Activated CD4-positive, alpha-beta T cell treated with anti-CD3 and anti-CD28 coated beads for 36 hours (primary cell): ENCODE measurements at places on chromosomes 1 and 21. TPM values are rescaled to one million over a fixed set of nuclear protein-coding genes. Genes with fewer than 3 reads are reported as not detected.

DNA sequence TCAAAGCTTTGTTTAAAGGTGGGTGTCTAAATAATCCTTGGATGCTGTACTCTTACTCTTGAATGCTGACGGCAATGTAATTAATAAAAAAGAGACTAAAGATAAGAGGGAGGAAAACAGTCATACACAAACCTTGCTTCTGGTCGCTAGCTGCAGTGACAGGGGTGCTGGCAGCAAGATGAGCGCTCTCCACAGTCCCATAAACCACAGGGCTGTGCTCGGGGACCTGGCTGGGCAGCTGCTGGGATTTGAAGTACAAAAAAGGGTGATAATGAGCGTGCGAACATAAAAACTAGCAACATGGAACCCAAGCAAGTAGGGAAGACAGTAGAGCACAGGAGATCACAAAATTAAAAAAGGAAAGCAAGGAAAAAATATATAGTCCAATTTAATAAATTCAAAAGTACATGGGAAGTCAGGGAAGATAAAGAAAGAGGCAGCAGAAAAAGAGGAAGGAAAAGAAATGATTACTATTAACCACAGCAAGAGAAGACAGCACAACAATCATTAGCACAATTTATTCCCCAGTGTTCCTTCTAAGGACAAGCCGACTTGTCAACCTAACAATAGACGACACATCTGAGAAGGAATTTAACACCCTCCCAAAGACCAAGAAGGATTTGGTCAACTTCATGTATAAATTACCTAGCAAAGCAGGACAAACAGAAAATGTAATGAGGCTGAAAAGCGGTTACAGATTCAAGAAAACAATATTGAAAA is 162.9 kb upstream of the HP1BP3 start:
- no peak for DNase-seq

DNA sequence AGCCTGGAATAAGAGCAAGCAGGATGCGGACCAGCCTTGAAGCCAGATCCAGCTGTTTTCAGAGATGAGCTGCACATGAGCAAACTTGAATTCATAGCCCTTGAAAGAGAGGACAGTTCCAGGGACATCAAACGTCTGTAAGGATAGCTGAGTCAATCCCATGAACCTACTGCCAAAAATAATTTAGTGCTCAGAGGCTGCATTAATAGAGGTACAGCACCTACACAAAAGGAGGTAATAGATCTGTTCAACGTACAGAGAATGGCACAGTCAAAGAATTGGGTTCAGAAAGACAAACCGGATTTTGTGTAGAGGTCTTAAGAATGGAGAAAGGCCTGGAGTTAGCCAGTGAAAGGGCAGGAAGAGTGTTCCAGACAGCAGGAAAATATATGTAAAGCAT is 110.8 kb upstream of the ZC3H12A start:
- DNase-seq, result no peak

DNA sequence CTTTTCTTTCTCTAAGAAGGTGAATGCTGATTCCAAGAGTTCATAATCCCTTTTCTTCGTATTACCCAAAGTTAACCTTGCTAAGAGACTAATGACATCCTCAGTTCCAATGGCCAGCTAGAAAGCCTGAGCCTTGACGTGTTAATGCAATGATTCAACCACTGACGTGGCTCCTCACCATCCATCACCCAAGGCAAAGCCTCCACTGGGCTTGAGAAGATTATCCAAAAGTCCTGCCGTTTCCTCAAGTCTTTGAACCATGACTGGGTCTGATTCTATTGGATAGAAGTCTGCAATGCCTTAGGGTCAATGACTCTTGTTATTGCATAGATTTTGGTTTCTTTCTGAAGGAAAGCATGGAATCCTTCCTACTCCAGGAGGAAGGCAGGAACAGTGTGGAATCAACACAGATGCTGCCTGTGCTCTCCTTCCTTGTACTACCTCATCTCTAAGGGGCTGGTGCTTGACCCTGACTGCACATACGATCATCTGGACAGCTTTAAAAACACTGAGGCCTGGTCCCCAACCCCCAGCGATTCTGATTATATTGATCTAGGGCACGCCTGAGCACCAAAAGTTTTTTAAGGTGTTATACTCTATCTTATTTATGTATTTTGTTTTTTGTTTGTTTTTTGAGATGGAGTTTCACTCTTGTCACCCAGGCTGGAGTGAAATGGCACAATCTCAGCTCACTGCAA is 69.3 kb upstream of the ANGPTL1 start:
- no peak for DNase-seq

GRCh38 chr1:54865238-54866073 is 21.5 kb downstream of the DHCR24 start:
- no peak for DNase-seq

- no peak for DNase-seq
Observed at GRCh38 chr1:16181887-16182719, 26.2 kb upstream of the EPHA2 start.

The FAM72D gene
- 33.0 TPM for total RNA-seq

The TNFRSF4 gene
- total RNA-seq, result 340 TPM
